Keratinocyte (primary cell): ENCODE measurements at places on chromosomes 7 and 10.

- peaks cover 5% of the 10 kb centered on the region for H3K36me3 ChIP-seq
- peak overlapping the region; percentile 84 for H3K27ac ChIP-seq
- peaks cover 38% of the 10 kb centered on the region for H3K4me1 ChIP-seq
- no peaks in the 10 kb centered on the region for H3K27me3 ChIP-seq
Observed at GRCh38 chr10:95289921-95290421, 832 bp downstream of the PDLIM1 start.

- no peak overlapping the region for H3K4me3 ChIP-seq
- H3K27me3 ChIP-seq: peaks cover 36% of the 10 kb centered on the region
Observed at GRCh38 chr7:149776848-149777407, 3.5 kb upstream of the ZNF467 start.

- no peaks in the 10 kb centered on the region for H3K36me3 ChIP-seq
- peaks cover 31% of the 10 kb centered on the region for H3K4me1 ChIP-seq
- DNase-seq: peak; percentile 87
- no peak overlapping the region for H3K4me3 ChIP-seq
Observed at GRCh38 chr10:77582710-77583115, 54.9 kb downstream of the KCNMA1 start.

- no peak overlapping the region for H3K4me3 ChIP-seq
- no peaks in the 10 kb centered on the region for H3K4me1 ChIP-seq
- no peak overlapping the region for H3K27ac ChIP-seq
Observed at GRCh38 chr7:18053177-18053928, 25.7 kb upstream of the PRPS1L1 start.

DNA sequence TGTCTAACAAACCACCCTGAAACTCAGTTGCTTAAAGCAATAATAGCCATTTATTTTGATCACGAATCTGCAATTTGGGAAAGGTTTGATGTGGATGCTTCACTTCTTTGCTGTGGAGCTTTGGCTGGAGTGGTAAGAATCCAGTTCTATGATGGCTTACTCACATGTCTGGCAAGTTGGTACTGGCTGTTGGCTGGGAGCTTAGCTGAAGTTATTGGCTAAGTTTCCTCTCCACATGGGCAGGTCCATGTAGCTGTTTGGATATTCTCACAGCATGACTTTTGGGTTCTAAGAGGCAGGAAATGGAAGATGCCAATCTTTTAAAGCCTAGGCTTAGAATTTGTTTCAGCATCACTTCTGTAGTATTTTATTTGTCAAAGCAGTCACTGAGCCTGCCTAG lies 277.6 kb upstream of the NRP1 start:
- H3K27ac ChIP-seq: peak overlapping the region; percentile 3
- no peaks in the 10 kb centered on the region for H3K27me3 ChIP-seq
- peak; percentile 28 for DNase-seq
- H3K36me3 ChIP-seq: no peaks in the 10 kb centered on the region
- H3K4me3 ChIP-seq: no peak overlapping the region

- no peak overlapping the region for H3K27ac ChIP-seq
- no peaks in the 10 kb centered on the region for H3K36me3 ChIP-seq
- H3K27me3 ChIP-seq: no peaks in the 10 kb centered on the region
Observed at GRCh38 chr10:114603948-114604347, 54.1 kb downstream of the ABLIM1 start.

- peaks cover 26% of the 10 kb centered on the region for H3K4me1 ChIP-seq
- no peak for DNase-seq
- no peak overlapping the region for H3K4me3 ChIP-seq
Observed at GRCh38 chr7:137937202-137937560, 64.7 kb downstream of the CREB3L2 start.

- H3K27me3 ChIP-seq: no peaks in the 10 kb centered on the region
- no peak overlapping the region for H3K4me3 ChIP-seq
- DNase-seq: no peak
- no peak overlapping the region for H3K27ac ChIP-seq
Observed at GRCh38 chr7:155985518-155986250, 173.4 kb upstream of the SHH start.

DNA sequence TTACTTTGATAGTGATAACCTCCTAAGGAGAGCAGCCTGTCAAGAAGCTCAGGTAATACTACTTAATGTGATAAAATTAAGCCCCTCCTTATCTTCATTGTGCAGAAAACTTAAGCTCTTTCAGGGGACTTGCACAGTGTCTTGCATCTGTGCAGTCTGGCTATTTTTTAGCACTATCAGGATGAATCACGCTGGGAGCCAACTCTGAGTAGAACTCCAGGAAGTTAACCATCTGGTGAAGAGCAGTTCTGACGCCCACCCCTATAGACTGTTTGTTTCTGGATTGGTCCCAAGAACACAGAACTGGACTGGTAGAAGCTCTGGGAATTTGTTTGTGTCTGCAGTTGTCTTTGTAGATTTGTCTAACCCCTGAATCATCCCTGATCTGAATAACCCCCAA lies 41.9 kb downstream of the AGK start:
- H3K4me3 ChIP-seq: no peak overlapping the region
- H3K36me3 ChIP-seq: peaks cover 3% of the 10 kb centered on the region

DNA sequence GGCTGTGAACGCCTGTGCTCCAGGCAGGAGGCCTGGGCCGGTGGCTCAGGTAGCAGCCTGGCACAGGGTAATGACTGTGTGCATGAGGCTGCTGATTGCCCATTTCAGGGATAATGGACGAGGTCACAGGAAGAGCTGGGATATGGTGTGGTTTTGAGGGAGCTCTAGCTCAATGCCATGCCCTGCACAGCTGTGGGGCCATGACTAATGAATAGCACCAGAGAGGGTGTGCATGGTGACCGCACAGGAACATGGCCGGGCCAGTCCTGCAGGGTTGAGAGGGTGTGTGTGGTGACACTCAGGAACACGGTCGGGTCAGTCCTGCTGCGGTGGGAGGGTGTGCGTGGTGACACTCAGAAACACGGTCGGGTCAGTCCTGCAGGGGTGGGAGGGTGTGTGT lies 21.8 kb downstream of the NKX6-2 start:
- H3K4me3 ChIP-seq: no peak overlapping the region
- H3K27me3 ChIP-seq: no peaks in the 10 kb centered on the region
- H3K4me1 ChIP-seq: no peaks in the 10 kb centered on the region
- H3K27ac ChIP-seq: no peak overlapping the region
- H3K36me3 ChIP-seq: no peaks in the 10 kb centered on the region

GRCh38 chr7:77797734-77798393 lies 370 bp downstream of the TMEM60 start:
- H3K4me3 ChIP-seq: peak overlapping the region; percentile 89
- H3K27me3 ChIP-seq: no peaks in the 10 kb centered on the region
- DNase-seq: no peak
- H3K4me1 ChIP-seq: peaks cover 17% of the 10 kb centered on the region
- peaks cover 4% of the 10 kb centered on the region for H3K36me3 ChIP-seq

GRCh38 chr7:77391230-77391629 lies 24.9 kb downstream of the GSAP start:
- H3K27ac ChIP-seq: no peak overlapping the region
- H3K36me3 ChIP-seq: no peaks in the 10 kb centered on the region
- DNase-seq: no peak
- H3K4me1 ChIP-seq: peaks cover 22% of the 10 kb centered on the region
- H3K27me3 ChIP-seq: no peaks in the 10 kb centered on the region

GRCh38 chr10:78512205-78512550 lies 478.5 kb downstream of the RPS24 start:
- no peak overlapping the region for H3K27ac ChIP-seq
- H3K27me3 ChIP-seq: no peaks in the 10 kb centered on the region
- no peaks in the 10 kb centered on the region for H3K4me1 ChIP-seq
- no peak for DNase-seq

DNA sequence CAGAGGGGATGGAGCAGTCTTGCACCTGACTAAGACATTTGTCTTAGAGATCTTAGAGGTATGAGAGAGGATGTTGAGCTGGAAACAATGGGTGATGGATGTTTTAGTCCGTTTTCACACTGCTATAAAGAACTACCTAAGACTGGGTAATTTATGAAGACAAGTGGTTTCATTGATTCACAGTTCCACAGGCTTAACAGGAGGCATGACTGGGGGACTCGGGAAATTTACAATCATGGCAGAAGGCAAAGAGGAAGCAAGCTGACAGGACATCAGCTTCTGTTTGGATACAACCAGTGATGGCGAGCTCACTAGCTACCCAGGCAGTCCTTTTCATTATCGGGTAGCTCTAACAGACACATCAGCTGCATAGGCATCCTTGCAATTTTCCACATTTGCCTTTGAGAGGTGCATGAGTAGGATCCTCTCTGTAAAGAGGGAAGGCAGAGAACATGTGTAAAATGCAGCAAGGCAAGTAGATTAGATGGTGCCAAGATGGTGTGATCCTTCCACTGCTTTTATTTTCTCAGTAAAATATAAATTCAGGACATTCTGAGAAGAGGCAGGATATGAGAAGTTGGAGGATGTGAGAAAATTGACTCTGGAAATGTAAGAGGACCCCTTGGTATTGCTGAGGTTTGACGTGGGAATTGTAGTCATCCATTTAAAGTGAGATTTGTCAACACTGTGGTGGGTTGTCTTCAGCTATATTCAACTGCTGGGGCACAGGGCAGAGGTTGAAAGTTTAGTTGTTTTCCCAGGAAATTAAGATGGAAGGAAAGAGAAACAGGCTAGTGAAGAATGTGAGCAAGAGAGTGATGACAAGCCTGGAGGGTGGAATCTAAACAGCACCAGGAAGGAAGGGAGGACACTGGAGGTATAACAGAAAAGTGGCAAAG lies 1140.0 kb upstream of the AUTS2 start:
- no peaks in the 10 kb centered on the region for H3K4me1 ChIP-seq
- H3K27ac ChIP-seq: no peak overlapping the region
- no peaks in the 10 kb centered on the region for H3K36me3 ChIP-seq
- H3K4me3 ChIP-seq: no peak overlapping the region

DNA sequence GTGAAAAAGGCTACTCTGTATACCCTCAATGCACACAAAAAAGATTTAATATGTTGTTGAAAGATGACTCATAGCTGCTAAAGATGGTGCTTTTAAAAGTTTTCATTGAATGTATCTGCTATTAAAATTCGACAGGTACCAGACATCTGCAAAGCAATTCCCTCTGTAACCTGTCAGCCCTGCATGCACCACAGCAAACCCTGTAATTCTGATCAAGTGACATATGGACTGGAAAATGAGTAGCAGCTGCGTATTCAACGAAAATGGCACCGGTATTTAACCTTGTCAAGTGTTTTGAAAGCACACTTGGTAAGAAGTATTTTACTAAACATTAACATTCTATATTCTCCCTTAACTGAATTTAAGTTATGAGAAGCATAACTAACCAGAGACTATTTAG lies 58.2 kb upstream of the PTPRN2 start:
- no peak for DNase-seq
- no peaks in the 10 kb centered on the region for H3K27me3 ChIP-seq
- no peaks in the 10 kb centered on the region for H3K36me3 ChIP-seq
- no peak overlapping the region for H3K4me3 ChIP-seq
- peaks cover 6% of the 10 kb centered on the region for H3K4me1 ChIP-seq
- no peak overlapping the region for H3K27ac ChIP-seq
